ENCODE measurements at places on chromosomes 4 and X.

- DNase-seq, result no peak
These were observed 8.8 kb upstream of the LRRC66 start for GRCh38 chr4:52028970-52029369.

DNA sequence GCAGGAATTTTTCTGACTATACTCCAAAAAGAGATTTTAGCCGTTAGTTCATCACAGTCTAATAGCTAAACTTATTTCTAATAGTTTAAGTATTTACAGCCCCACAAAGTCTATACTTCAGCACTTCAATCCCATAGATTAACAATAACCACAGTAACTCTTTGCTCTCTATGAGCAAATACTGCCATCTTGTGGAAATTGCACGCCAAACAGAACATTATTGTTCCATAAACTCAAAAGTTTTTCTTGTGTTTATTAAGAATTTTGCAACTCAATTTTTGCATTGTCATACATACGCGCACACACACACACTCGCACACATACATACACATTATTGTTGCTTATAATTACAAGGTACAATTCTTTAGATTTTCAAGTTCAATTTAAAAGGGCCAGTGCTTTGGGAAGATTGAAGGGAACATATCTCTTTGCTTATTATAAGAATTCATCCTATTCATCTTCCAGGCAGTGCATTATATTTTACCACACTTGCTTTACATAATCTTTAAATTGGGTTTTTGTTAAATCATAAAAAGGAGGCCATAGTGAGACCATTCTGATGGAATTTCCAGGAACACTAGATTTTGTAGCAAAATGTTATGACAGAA is 63.8 kb upstream of the ATOH1 start:
- DNase-seq, result no peak

- DNase-seq, result peak; percentile 47
These were observed 200.6 kb downstream of the CHIC2 start for GRCh38 chr4:53863736-53864365.

GRCh38 chr4:57023104-57023503 is 44.4 kb downstream of the POLR2B start:
- no peak for DNase-seq

DNA sequence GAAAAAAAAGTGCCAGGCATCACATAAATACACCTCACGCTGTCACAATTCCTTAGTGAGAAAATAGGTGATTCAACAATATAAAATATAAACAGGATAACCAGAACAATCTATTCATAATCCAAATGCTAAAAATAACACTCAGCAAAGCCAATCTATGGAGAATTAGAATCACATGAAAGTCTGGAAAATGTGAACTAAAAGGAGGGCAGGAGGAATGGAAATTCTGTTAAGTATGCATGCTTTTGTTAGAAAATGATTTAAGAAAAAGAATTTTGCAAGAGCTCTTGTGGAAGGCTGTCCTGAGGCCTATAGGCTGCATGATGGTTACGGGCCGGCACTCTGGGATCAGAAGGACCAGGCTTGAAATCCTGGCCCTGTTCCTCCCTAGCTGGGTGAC is 70.6 kb upstream of the PROM1 start:
- no peak for DNase-seq

DNA sequence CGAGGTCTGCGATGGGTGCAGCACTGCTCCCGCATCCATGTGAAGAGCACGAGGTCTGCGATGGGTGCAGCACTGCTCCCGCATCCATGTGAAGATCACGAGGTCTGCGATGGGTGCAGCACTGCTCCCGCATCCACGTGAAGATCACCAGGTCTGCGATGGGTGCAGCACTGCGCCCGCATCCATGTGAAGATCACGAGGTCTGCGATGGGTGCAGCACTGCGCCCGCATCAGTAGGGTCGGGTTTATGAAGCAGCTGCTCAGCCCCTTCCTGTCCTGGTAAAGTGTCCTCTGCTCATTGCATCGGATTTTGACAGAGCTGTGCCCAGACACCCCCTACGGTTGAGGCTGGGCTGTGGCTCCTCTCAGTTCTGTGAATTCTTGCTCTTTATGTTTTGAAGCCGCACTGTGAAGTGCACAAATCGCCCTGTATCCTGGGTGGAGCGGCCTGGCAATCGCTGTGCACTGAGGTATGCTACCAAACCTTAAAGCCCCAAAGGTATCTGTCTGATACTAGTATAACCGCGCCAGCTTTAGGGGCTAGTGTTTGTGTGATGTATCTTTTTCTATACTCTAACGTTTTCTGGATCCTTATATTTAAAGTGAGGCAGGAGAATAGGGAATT is 98.7 kb downstream of the CPZ start:
- peak; percentile 38 for DNase-seq

DNA sequence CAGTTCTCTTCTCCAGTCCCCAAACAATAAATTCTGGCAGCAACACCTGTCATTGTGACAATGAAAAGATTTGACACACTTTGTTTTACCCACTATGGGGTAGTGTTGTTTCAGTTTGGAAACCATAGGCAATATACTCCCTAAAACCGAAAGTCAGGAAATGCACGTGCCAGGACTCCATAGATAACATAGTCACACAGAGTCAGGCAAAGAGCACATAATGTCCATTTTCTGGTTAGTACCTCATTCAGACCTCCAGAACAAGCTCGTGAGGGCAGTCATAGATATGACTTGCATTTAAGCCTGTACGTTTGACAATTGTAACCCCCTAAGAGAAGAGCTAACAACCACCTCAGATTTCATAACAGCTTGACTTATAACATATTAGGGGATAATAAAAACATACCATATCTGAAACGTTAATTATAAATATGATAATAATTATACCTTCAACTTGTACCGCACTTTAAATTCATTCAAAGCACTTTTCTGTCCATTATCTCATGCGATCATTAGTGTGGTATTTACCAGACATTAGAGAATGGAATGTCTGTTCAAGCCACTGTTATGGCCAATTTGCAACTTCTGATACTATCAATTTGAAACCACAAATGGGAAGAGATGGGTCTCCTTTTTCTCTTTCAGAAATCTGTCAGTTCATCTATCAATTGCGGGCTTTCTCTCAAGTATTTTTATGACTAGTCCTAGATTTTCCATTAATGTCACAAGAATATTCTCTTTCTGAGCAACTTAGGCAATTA is 147.4 kb downstream of the LDB2 start:
- no peak for DNase-seq

GRCh38 chrX:111375747-111376146 is 36.2 kb downstream of the DCX start:
- no peak for DNase-seq

DNA sequence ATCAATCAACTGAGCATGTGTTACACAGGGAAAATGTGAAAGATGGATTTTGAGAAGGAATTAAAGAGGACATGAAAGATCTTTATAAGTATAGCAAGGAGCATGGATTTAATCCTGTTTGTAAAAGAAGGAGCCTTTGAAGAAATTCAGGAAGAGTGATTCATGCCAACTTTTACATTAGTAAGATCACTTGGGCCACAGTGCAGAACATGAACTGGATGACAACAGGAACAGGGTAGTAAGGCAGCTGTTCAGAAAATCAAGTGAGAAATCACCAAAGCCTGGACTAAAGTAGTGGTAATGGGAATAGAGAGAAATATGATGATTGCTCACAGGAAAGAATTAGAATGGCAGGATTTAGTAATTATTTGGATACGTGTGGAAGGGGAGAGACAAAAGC is 265.7 kb upstream of the PCDH7 start:
- DNase-seq, result no peak

DNA sequence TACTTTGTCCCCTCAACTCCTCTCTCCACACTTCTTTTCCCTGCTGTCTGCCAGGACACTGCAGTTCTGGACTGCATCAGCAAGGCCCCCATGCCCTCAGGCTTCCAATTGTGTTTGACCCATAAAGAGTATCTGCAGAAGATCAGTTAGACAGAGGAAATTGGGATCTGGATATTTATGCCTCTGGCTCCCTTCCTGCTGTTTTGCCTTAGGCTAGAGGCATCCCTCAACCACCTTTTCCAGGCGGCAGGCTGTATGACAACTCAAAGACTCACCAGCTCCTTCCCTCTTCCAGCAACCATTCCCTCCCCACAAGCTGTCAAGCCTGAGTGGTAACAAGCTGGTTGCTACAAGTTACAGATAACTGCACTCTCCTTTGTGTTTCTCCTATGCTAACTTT is 66.4 kb upstream of the NDP start:
- no peak for DNase-seq

- DNase-seq, result no peak
These were observed at the start of gene P2RY10 for GRCh38 chrX:78945186-78945912. Gene P2RY10, plus strand, starts transcription at chrX:78945391. Its CDS starts 15,130 bp downstream, at chrX:78960521.

DNA sequence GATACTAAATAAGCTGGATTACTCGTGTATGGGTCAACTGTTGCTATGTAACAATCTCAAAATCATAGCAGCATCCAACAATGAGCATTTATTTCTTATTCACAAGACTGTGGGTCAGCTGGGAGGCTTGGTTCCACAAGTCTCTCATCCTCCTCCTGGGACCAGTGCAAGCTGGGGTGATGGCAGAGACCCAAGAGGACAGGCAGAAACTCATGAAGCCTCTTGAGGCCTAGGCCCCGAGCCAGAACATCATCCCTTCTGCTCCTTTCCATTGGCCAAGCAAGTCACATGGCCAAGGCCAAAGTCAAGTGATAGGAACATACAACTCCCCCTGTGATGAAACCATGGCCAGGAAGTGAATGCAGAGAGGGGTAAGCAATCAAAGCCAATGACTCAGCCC is 422.1 kb downstream of the BCOR start:
- no peak for DNase-seq

DNA sequence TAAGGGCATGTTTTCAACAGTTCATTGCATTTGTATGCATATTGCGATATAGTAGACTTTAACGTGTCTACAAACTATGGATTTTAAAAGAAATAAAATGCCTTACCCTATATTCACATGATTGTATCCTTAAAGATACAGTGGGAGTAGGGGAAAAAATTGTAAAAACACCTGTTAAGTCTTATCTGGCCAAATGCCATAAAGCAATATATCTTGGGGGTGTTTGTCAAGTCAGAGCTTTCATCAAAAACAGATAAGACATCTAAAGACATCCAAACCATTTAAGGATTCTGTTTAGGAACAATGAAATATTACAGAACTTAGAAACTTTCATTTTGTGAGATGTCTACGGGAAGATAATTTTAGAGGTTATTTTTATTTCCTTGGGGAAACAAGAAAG is 152.3 kb downstream of the AASDH start:
- DNase-seq, result no peak

- DNase-seq, result no peak
These were observed 498.1 kb downstream of the NLGN4X start for GRCh38 chrX:5730556-5730955.

GRCh38 chrX:44529310-44529709 is 13.3 kb downstream of the FUNDC1 start:
- DNase-seq, result no peak

DNA sequence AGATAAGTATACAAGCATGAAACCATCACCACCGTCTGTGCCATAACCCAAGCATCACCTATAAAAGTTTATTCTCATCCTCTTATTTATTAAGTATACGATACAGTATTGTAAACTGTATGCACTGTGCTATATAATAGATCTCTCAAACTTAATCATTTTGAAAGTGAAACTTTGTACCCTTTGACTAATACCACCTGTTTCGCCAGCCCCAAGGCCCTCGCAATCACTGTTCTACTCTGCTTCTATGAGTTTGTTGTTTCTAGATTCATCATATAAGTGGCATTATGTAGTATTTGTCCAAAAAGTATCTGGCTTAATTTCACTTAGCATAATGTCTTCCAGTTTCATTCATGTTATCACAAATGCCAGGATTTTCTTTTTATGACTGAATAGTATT is 72.1 kb upstream of the DOCK11 start:
- DNase-seq, result no peak

- no peak for DNase-seq
These were observed 33.6 kb downstream of the RPGR start for GRCh38 chrX:38293741-38294140.

- DNase-seq, result no peak
These were observed 6.2 kb upstream of the ZBTB33 start for GRCh38 chrX:120244395-120244734.

GRCh38 chrX:6129195-6129594 is 99.5 kb downstream of the NLGN4X start:
- no peak for DNase-seq

DNA sequence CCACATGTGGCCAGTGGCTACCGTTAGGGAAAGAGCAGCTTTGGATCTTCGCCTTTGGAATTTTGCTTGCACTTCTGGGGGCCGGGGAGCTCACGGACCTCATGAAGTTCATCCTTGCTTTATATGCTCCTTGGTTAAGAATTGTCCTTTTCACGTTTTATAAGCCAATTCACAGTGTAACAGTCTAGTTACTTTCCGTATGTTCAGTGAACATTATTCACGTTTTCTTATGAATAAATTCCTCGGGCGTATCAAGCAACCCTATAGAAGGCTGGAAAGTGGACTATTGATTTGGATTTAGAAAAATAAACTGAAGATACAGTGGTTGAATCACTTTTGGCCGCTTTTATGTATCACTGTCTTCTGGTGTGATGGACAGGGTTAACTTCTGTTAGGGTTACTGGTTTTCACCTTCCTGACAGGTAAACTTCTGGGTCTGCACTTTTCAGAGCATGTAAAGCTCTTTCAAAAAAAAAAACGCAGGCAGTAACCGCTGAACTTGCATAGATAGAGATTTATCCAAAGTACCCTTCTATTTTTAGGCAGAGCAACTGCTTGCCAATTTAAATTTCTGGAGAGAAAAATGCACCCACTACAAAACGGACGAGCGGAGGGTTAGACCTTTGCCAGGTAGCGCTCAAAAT is 569 bp upstream of the PDLIM5 start:
- DNase-seq, result no peak

- DNase-seq, result peak; percentile 60
These were observed 63.9 kb downstream of the TRAPPC11 start for GRCh38 chr4:183722731-183723560.

DNA sequence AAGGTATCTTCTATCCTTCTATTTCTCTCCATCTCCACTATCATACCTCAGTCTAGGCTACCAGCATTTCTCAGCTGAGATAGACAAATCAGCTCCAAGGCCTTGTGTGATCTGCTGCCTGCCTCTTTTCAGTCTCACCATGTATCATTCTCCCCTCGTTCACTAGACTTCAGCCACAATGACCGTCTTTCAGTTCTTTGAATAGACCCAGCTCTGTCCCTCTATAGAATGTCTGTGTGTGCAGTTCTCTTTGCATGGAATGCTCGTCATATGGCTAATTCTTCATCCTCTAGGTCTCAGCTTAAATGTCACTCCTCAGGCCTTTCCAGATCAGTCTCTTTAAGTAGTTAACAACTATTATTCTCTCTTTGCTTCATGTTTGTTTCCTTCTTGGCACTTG is 6.5 kb downstream of the IGBP1 start:
- no peak for DNase-seq

- DNase-seq, result peak; percentile 87
These were observed at the start of gene TSPAN7 for GRCh38 chrX:38561126-38561868. Gene TSPAN7, plus strand, starts transcription at chrX:38561542. Its CDS starts 5 bp downstream, at chrX:38561547.
